ENCODE measurements at places on chromosomes 2 and 18.

DNA sequence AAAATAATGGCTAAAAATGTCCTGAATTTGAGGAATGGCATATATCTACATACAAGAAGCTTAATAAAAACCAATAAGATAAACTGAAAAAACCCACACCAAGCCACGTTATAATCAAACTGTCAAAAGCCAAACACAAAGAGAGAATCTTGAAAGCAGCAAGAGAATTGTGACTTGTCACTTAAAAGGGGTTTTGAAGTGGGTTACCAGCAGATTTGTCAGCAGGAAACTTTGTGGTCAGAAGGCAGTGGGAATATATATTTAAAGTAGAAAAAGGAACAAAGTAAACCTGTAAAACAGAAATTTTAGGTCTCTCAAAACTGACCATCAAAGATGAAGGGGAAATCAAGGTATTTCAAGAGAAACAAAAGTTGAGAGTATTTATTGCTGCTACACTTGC, 171.9 kb upstream of the CNTNAP5 start:
- H3K27me3 ChIP-seq: no peaks in the 10 kb centered on the region
- no peak overlapping the region for H3K27ac ChIP-seq
- no peak overlapping the region for H3K4me3 ChIP-seq
- no peaks in the 10 kb centered on the region for H3K36me3 ChIP-seq

DNA sequence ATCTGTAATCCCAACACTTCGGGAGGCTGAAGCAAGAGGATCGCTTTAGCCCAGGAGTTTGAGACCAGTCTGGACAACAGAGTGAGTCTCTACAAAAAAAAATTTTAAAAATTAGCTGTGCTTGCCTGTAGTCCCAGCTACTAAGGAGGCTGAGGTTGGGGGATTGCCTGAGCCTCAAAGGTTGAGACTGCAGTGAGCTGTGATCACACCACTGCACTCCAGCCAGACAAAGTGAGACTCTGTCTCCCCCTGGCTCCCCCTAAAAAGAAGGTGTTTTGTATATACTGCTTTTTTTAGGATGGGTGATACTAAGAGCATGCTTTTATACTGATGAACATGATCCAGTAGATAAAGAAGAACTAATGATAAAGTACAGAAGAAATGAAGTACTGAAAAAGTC, 145.0 kb downstream of the BAZ2B start:
- H3K4me3 ChIP-seq: no peak overlapping the region
- DNase-seq: no peak
- H3K36me3 ChIP-seq: peaks cover 7% of the 10 kb centered on the region
- no peaks in the 10 kb centered on the region for H3K4me1 ChIP-seq
- H3K27me3 ChIP-seq: no peaks in the 10 kb centered on the region

DNA sequence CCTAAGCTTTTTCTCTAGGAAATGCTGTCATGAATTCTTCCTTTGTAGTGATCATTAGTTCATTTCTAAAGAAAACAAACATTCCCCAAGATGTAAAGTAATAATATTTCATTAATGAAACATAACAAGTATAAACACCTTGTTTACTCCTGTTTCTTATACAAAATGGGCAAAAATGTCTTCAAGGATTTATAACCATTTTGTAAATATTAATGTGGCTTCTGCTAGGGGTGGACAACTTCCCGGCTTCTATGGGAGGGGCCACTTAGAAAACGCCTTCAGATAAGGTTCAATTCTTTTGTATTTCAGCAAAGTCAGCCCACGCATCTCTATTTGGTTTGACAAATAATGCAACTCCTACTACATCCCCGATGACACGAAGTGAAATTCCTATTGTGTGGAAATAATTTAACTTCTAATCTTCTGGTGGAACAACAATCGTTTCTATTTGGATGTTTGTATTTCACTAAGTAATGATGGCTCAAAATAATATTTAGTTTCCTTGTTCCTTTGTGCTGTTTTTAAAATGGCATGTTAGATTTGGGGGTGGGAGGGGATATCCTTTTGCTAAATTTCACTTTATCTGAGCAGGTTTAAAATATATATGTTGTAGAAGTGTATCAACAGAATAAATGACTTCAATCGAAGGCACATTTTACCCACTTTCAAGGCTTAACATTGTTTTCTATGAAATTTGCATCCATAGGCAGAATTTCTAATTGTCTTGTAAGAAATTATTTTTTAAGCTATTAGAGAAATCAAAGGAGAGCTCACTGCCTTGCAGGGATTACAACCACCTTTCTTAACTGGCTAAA, 14.7 kb upstream of the HOXD1 start:
- no peak overlapping the region for H3K4me3 ChIP-seq
- H3K27me3 ChIP-seq: peaks cover 100% of the 10 kb centered on the region
- H3K27ac ChIP-seq: no peak overlapping the region
- H3K4me1 ChIP-seq: peaks cover 3% of the 10 kb centered on the region
- no peak for DNase-seq

- no peak overlapping the region for H3K4me3 ChIP-seq
- H3K36me3 ChIP-seq: peaks cover 12% of the 10 kb centered on the region
- no peak overlapping the region for H3K27ac ChIP-seq
- no peaks in the 10 kb centered on the region for H3K4me1 ChIP-seq
- no peaks in the 10 kb centered on the region for H3K27me3 ChIP-seq
- no peak for DNase-seq
Measured at GRCh38 chr2:160289831-160290230, 89.8 kb upstream of the ITGB6 start.

DNA sequence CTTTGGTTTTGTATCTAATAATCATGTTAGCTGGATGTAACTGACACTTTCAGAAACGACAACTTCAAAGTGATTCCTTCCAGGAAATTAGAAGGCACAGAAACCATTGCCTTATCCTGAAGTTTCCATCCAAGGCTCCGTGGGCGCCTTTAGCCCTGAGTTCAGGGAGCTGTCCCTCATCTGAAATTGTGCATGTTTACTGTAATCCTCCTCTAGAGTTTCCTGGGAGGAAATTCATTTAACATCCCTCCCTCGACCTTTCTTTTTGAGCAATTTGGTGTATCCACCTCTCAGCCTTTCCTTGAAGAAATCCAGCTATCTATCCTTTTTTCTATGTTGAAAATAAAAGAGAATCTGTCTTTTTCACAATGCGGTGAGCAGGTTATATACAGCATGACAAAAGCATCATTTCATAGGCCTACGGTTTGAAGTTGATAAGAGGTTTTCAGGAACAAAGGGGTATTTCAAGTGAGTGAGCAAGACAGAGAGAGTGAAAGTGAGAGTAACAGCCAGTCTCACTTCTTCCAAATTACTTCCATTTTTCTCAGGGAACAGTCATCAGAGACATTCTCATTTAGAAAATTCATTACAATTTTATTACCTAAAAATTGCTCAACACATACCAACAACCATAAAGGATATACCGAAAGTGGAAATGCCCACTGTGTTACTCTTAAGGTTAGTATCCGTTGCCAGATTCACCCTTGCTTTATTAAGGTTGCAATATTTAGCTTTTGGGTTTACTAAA, 167.3 kb downstream of the MREG start:
- H3K27ac ChIP-seq: no peak overlapping the region
- no peak overlapping the region for H3K4me3 ChIP-seq
- no peaks in the 10 kb centered on the region for H3K27me3 ChIP-seq
- no peak for DNase-seq
- H3K4me1 ChIP-seq: no peaks in the 10 kb centered on the region
- H3K36me3 ChIP-seq: no peaks in the 10 kb centered on the region

DNA sequence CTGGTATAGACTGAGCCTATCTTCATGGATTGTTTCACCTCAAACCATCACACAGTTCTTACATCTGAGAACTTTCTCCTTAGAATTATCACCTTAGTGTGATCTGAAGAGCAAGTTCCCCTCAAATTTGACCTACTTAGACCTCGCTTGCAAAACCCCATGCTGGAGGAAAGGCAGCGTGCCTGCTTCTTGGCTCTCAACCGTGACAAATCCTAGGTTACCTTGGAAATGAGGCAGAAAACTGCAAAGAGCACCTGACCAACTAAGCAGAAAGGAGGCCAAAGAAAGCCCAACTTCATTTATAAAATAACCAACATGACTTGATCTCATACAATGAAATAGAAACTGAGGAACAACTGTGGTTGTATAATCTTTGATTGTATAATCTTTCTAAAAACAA, 146.4 kb downstream of the RAB3GAP1 start:
- H3K27ac ChIP-seq: no peak overlapping the region
- no peak overlapping the region for H3K4me3 ChIP-seq
- DNase-seq: no peak

GRCh38 chr2:39696838-39697237, 31.1 kb downstream of the TMEM178A start:
- no peaks in the 10 kb centered on the region for H3K27me3 ChIP-seq
- no peaks in the 10 kb centered on the region for H3K4me1 ChIP-seq
- no peak overlapping the region for H3K4me3 ChIP-seq
- H3K36me3 ChIP-seq: peaks cover 2% of the 10 kb centered on the region
- DNase-seq: no peak
- H3K27ac ChIP-seq: no peak overlapping the region

DNA sequence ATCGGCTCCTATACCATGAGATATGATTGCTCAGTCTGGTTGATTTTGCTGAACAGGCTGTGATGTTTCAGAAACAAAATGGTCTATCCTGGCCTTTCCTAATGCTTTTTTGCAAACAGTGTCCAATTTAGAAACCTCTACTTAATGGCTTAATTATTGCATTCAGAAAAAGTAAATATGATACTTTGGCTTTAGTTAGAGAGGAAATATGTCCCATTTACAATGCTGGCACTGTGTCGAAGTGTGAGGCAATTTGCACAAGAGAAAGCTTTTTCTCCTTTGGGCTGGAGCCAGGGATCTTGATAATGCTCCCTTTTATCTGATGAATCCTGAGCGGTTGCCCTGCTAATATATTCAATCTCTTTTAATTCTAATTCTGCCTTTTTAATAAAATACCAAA, 418.9 kb downstream of the EPHA4 start:
- H3K27me3 ChIP-seq: no peaks in the 10 kb centered on the region
- no peak for DNase-seq
- H3K4me1 ChIP-seq: no peaks in the 10 kb centered on the region
- H3K4me3 ChIP-seq: no peak overlapping the region

GRCh38 chr18:26555804-26556553, 7.6 kb upstream of the KCTD1 start:
- no peak for DNase-seq
- H3K4me3 ChIP-seq: no peak overlapping the region
- no peaks in the 10 kb centered on the region for H3K36me3 ChIP-seq
- no peak overlapping the region for H3K27ac ChIP-seq

- no peaks in the 10 kb centered on the region for H3K27me3 ChIP-seq
- H3K27ac ChIP-seq: peak overlapping the region; percentile 82
- DNase-seq: peak; percentile 32
- peaks cover 46% of the 10 kb centered on the region for H3K4me1 ChIP-seq
- H3K4me3 ChIP-seq: no peak overlapping the region
Measured at GRCh38 chr2:100413571-100413970, 3.9 kb downstream of the CHST10 start.

DNA sequence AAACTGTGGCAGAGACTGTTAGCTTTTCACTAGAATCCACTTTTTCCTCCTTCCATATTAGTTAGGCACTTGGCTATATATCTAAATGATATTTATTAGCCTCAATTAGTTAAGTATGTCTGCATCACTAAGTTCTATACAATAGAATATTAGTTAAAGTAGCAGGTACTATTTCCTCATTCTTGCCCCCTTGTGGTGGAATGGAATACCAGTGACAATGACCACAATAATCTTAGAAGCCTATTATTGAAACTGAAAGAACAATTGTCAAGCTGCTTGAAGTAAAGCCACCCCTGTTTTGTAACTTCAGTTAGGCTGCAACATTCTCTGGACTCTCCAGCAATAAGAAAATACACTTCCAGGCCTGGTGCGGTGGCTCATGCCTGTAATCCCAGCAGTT, 476.3 kb upstream of the VWC2L start:
- DNase-seq: no peak
- H3K4me1 ChIP-seq: no peaks in the 10 kb centered on the region
- no peak overlapping the region for H3K4me3 ChIP-seq
- no peak overlapping the region for H3K27ac ChIP-seq

DNA sequence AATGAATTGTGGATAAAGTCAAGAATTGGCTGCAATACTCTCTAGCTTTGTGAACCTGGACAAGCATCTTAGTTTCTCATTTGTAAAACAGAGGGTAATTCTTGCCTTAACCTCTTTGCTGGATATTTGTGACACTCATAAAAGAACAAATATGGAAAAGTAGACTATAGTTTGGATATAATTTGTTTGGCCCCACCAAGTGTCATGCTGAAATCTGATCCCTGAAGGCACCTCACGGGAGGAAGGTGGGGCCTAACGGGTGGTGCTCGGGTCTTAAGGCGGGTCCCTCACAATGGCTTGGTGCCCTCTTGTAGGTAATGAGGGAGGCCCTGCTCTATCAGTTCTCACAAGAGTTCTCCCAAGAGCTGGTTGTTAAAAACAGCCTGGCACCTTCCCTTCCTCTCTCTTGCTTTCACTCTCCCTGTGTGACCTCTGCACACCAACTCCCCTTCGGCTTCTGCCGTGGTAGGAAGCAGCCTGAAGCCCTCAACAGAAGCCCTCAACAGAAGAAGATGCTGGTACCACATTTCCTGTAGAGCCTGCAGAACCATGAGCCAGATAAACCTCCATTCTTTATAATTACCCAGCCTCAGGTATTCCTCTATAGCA, 37.4 kb downstream of the ARL4C start:
- H3K4me3 ChIP-seq: no peak overlapping the region
- no peak overlapping the region for H3K27ac ChIP-seq
- H3K27me3 ChIP-seq: no peaks in the 10 kb centered on the region
- DNase-seq: no peak
- no peaks in the 10 kb centered on the region for H3K36me3 ChIP-seq

DNA sequence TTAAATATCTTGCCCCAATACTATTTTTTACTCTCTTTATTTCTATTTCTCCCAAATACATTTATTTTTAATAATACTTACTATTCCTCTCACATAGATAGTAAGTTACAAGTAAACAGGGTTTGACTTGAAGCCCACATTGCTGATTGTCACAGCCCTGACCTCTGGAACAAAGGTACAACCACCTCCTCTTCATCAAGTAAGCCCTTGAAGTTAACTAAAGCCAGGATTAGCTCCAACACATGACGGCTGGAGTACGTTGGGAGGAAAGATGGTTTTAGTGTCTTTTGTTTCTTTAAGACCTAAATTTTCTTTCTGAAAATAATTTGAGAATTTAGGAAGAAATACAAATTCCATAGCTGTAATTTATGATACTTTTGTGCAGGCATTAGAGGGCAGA, 949 bp downstream of the MYOM1 start:
- H3K36me3 ChIP-seq: no peaks in the 10 kb centered on the region
- H3K27me3 ChIP-seq: no peaks in the 10 kb centered on the region
- no peak overlapping the region for H3K4me3 ChIP-seq
- no peaks in the 10 kb centered on the region for H3K4me1 ChIP-seq

GRCh38 chr2:172710584-172711047, 25.0 kb upstream of the RAPGEF4 start:
- no peaks in the 10 kb centered on the region for H3K27me3 ChIP-seq
- DNase-seq: no peak
- H3K4me1 ChIP-seq: no peaks in the 10 kb centered on the region
- no peak overlapping the region for H3K4me3 ChIP-seq
- H3K27ac ChIP-seq: no peak overlapping the region

GRCh38 chr18:75165926-75166325, 43.0 kb downstream of the PTGR3 start:
- H3K27ac ChIP-seq: no peak overlapping the region
- DNase-seq: no peak
- H3K27me3 ChIP-seq: no peaks in the 10 kb centered on the region
- H3K4me1 ChIP-seq: no peaks in the 10 kb centered on the region
- no peak overlapping the region for H3K4me3 ChIP-seq
